ENCODE measurements at places on chromosomes 5 and 9.
A peak's percentile ranks its signal among the peaks of the same experiment; 100 is the strongest.

GRCh38 chr5:122844136-122844909 lies 1.1 kb upstream of the SNX24 start:
- DNase-seq = no peak

GRCh38 chr9:98285446-98285845 lies 30.0 kb upstream of the TBC1D2 start:
- DNase-seq = no peak

DNA sequence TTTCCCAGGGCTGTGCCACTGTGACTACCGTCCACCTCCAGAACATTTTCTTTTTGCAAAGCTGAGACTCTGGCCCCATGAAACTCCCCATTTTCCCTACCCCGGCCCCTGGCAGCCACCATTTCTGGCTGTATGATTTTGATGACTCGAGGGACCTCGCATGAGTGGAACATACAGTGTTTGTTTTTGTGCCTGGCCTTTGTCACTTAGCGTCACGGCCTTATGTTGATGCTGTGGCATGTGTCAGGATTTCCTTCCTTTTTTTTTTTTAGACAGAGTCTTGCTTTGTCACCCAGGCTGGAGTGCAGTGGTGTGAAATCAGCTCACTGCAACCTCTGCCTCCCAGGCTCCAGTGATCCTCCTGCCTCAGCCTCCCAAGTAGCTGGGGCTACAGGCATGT lies 42.7 kb downstream of the ASS1 start:
- DNase-seq = no peak

- no peak for DNase-seq
These were observed 61.8 kb downstream of the ELAVL2 start for GRCh38 chr9:23764219-23764618.

GRCh38 chr5:109533751-109534272 lies 124.0 kb upstream of the PJA2 start:
- DNase-seq = no peak

- no peak for DNase-seq
These were observed 243.1 kb upstream of the RFX3 start for GRCh38 chr9:3768712-3769457.

DNA sequence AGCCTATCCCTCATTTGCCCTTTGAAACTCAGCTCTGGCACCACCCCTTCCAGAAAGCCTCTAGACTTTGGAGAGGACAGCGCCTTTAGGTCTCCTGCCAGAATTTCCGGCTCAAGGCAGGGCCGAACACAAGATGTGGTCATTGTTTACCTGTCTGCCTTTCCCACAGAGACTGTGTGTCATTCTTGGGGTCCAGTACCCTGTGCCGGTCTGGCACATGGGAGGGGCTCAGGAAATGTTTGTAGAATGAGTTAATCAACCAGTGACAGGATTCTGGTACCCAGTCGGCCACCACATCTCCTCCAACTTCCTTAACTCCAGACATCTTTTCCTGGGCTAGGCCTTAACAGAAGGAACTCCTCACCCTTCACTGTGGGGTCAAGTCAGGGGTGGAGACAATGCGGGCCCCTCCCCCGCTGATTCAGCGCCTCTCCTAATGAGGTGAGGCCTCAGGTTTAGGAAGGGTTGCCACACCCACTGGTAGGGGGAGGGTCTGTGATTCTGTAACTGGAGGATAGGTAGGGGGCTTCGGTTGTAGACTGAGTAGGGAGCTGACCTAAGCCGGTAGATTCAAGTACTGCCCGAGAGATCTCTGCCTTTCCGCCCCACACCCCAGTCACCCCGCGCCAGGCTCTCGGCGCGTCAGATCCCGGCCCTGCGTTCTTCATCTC lies 29.3 kb downstream of the PCDH1 start:
- peak; percentile 55 for DNase-seq

- no peak for DNase-seq
These were observed 150.4 kb downstream of the ARHGEF28 start for GRCh38 chr5:73776405-73776804.

DNA sequence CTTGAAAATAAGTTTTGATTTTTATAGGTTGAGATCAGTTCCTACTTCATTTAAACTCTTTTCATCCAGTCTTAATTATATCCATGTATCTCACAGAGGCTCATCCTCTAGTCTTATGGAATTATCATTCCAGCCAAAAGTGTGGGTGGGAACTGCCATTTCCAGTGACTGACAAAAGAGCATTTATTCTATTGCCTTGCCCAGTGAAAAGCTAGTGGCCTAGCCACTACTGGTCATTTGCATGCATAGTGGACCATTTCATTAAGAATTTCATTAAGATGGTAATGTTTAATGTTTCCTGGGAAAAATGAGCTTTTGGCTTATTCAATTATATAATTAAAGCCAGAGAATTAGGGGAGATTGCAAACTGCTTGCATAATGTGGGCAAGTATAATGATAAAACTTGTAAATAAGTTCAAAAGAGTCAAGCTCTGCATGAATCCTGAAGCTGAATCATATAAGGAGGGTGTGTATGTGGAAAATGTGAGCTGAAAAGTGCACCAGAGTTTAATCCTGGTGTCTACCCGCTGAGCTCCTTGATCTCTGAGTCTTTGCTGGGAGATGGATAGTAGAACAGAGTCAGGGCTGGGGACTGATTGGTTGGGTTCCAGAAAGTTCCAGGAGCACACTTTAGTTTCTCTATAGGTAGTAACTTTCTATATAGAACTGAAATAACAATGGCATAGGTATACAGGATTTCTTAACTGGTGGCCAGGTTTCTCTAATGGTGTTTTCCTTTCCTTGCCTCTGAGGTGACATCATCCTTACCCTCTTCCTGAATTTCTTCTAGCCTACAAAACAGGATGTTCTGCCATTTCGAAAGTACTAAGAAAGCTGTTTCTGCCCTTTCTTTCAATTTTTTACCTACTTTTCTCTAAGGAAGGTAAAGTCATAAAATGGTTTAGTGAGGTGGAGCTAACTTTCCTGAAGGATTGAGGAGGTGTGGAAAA lies 78.5 kb downstream of the KIF4B start:
- DNase-seq = no peak

GRCh38 chr9:129457325-129457779 lies 163.5 kb downstream of the C9orf50 start:
- no peak for DNase-seq

GRCh38 chr9:136694163-136694871 lies 7.1 kb upstream of the AGPAT2 start:
- DNase-seq = peak; percentile 61

Data from NCI-H2029 (cell line).